ENCODE measurements at places on chromosomes 2 and 18.

GRCh38 chr2:111157798-111158197 lies 37.1 kb downstream of the BCL2L11 start:
- no peak for DNase-seq

GRCh38 chr2:24352664-24353063 lies 7.7 kb downstream of the ITSN2 start:
- DNase-seq: no peak

DNA sequence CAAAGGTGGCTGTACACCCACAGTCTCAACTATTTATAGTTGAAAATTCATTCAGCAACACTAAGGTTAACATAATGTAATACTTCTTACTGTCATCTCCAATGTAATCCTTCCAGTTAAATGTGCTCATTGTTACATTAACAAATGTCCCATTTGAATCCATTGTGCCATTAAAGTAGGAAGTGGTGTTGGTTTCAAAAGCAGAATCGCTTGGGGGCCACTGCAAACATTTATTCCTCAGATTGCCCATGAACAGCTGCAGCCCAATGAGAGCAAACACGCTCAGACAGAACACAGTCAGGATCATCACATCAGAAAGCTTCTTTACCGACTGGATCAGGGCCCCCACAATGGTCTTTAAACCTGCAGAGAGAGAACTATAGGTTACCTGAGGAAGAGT lies 41.4 kb downstream of the SCN3A start:
- no peak for DNase-seq

- no peak for DNase-seq
Measured at GRCh38 chr2:127193164-127193966, 26.7 kb downstream of the CYP27C1 start.

- no peak for DNase-seq
Measured at GRCh38 chr2:7194950-7195349, 277.7 kb downstream of the RNF144A start.

DNA sequence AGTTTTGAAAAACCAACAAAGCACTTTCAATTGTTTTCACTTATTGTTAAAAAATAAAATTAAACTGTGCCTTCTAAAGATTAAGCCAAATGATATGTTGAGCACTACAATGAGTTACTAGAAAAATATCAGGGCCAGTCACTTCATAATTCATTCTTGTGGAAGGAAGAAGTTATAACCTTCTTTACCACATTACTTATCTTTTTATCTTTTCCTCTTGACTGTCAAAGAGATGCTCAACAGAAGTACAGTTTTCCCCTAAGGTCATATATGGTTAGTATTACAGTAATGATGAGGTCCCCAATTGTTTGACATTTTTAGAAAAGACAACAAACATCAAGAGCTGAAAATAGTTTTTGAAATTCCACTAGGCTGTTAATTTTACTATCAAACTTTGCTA lies 9.4 kb downstream of the PELI1 start:
- DNase-seq: no peak

DNA sequence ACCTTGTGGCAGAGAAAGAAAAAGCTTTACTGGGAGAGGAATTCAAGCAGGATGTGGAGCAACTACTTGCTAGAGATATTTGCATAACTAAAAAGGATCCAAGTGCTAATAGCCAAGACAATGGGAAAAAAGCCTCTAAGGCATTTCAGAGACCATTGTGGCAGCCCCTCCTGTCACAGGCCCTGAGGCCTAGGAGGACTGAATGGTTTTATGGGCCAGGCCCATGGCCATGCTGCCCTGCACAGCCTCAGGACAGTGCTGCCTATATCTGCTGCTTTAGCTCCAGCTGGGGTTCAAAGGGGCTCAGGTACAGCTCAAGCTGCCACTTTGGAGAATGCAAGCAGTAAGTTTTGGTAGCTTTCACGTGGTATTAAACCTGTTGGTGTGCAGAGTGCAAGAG lies 17.1 kb upstream of the MRPS5 start:
- no peak for DNase-seq

GRCh38 chr18:75937306-75937705 lies 509.8 kb upstream of the SMIM21 start:
- DNase-seq: no peak

DNA sequence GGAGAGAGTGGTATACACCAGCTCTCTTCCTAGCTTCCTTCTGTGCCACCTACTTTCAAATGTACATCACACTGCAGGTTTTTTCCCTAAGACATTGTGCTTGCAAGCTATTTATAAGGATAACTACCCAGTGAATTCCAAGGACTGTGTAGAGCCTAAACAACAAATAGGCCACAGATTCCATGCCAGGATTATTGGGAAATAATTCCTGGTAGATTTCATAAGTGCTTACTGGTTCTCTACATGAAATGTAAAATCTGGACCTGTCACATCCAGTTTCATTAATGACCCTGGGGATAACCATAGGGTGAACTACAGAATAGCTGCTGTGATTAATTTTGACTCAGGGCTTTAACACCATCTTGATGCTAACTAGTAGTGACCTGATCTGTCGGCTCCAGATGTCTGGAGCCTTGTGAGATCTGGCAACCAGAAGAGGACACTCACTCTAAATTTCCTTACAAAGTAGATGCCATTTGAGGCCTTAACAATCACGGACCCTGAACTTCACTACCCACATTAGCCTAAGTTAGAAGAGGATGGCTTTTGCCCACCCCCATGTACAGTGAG lies 34.3 kb upstream of the LGALSL start:
- DNase-seq: no peak

DNA sequence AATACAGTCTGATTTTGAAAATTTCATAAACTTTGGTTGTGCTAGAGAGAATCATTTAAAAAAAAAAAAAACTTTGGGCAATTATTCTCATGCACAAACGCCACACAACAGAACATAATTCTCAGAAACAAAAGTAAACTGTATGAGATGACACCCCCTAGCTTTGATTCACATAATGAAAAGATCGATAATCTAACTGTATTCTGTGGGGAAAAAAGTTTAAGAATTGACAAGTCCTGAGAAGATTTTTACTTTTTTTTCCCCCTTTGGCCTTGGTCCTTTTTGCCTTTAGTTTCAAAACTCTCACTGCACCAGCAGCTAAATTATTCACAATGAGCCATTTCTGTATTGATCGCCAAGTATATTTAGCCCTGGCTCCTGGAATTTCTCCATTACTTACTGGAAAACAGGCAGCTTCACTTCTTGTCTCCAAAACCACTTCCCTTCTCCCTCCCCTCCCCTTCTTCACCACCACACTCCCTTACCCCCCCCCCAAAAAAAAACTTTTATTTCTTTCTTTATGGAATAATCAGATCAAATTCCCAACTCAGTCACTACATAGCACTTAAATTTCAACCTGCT lies 2.0 kb downstream of the IKZF2 start:
- no peak for DNase-seq

DNA sequence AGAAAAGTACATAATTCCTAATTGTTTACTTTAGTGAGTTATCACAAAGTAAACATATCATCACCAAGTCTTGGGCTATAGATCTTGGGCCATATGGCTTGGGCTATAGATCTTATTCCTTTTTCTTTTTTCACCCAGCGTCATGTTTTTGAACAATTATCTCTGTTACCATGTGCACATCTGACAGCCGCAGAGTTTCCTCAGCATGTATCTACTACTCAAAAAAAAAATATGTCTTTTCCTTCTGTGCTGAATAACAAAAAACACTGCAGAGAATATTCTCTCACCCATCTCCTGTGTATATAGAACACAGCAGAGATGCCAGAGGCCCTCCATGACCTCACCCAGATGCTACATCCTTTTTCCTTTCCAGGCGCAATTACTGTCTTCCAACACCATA lies 76.2 kb upstream of the MYO3B start:
- DNase-seq: no peak

DNA sequence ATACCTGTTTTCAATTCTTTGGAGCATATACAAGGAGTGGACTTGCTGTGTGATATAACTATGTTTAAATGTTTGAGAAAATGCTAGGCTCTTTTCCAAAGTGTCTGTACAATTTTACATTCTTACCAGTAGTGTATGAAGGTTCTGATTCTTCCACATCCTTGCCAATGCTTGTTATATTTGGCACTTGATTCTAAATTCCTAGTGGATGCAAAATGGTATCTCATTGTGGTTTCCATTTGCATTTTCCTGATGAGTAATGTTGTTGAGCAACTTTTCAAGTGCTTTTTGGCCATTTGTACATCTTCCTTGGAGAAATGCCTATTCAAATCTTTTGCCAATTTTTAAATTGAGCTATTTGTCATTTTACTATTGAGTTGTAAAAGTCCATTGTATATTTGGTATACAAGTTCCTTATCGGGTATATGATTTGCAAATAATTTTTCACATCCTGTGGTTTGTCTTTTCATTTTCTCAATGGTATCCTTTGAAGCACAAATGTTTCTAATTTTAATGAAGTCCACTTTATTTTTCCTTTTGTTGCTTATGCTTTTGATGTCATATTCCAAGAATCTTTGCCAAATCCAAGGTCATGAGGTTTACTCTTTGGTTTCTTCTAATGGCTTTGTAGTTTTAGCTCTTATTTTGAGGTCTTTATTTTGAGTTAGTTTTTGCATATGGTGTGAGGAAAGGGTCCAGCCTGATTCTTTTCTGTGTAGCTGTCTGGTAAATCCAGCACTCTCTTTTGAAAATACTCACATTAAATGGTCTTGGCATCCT lies 33.2 kb upstream of the CWC22 start:
- no peak for DNase-seq

DNA sequence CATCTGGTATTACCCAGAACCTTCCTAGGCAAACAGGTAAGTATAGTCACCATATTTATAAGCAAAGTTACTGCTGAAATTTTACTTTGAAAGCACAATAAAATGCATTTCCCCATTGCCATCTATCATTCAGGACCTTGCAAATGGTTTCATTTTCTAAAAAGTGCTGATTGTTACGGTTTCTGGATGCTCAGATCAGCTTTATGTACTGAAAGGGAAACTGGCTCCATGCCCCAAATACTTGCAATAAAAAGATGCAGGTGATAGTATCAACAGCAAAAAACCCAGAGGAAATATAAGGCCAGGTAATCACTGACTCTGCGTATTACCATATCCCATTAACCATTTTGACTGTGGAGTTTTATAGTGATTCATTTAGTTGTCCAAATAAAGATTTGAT lies 1150.7 kb upstream of the CRIM1 start:
- DNase-seq: no peak

Data from LoVo (cell line).